ENCODE measurements at places on chromosomes 11 and 22. TPM values are rescaled to one million over a fixed set of nuclear protein-coding genes. Genes with fewer than 3 reads are reported as not detected.

PRODH gene
- total RNA-seq: 8.6 TPM

TMEM132A gene
- total RNA-seq: 4.8 TPM

GGTLC3 gene
- not detected for total RNA-seq

KRTAP5-11 gene
- total RNA-seq: not detected

RFPL2 gene
- total RNA-seq: not detected

CHADL gene
- total RNA-seq: 20.6 TPM

PRG3 gene
- total RNA-seq: not detected

CYP2D6 gene
- total RNA-seq: 1.7 TPM

CDC45 gene
- total RNA-seq: 1.1 TPM

DNA sequence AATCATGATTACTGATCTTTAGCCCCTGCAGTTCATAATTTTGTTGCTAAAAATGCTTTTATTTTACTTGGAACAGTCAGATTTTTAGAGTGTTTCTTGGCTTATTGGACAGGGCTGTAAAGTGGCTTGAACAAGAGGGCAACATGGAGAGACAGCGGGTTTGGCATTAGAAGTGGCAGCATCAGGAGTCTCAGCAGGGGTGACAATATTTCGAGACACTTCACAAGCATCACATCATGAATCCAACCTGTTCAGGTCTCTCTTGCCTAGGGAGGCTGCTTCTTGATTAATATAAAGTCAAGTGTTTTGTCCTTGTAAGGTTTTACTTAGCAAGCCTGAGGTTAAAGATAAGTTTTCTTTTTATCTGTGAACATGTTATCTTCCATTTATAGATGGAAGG, 2249.5 kb downstream of the LRRC4C start:
- no peak for DNase-seq
- no peaks in the 10 kb centered on the region for H3K27me3 ChIP-seq
- no peaks in the 10 kb centered on the region for H3K4me1 ChIP-seq
- no peaks in the 10 kb centered on the region for H3K36me3 ChIP-seq
- no peak overlapping the region for H3K4me3 ChIP-seq

- H3K4me1 ChIP-seq: peaks cover 4% of the 10 kb centered on the region
- H3K27me3 ChIP-seq: no peaks in the 10 kb centered on the region
- no peak overlapping the region for H3K4me3 ChIP-seq
Observed at GRCh38 chr11:83014951-83015350, 56.7 kb downstream of the RAB30 start.

- H3K27me3 ChIP-seq: no peaks in the 10 kb centered on the region
- DNase-seq: no peak
- no peaks in the 10 kb centered on the region for H3K4me1 ChIP-seq
- no peaks in the 10 kb centered on the region for H3K36me3 ChIP-seq
Observed at GRCh38 chr11:106158406-106158805, 80.9 kb downstream of the AASDHPPT start.

DNA sequence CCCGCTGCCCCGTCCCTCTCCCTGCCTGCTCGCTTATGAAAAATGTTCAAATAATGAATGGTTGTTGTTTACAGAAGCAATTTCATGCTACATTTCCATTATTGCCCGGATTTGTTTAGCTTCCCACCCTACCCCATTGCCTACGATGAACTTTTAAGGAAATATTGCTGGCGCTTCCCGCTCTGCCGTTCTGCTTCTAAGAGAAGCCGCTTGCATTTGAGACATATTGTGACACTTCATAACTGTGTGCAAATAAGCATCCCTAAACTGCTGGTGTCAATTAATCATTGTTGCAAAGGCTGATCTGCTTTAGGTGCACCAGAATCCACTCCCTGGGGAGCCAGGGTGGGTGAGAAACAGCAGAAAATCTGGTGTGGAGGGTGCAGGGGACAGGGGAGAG, 52.3 kb upstream of the LMO1 start:
- no peaks in the 10 kb centered on the region for H3K27me3 ChIP-seq
- H3K36me3 ChIP-seq: no peaks in the 10 kb centered on the region
- H3K4me3 ChIP-seq: no peak overlapping the region
- DNase-seq: no peak

DNA sequence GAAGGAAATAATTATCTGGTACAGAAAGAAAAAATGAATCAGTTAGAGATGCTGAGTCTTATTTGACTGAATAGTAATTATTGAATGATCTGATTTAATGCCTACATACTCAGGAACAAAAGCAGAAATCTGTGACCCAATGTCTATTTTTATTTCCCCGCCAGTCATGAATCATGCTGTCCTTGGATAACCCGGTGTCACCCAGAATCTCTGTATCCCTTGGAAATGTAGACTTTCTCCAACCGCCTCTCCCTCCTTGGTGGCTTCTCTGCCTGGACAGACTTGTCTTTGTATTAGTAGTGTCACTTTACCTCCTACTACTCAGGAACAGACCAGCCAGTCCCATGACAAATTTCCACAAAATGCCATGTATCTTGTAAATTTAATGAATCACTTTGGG, 173.3 kb upstream of the PDGFD start:
- DNase-seq: no peak
- H3K27me3 ChIP-seq: no peaks in the 10 kb centered on the region
- H3K4me3 ChIP-seq: no peak overlapping the region
- no peak overlapping the region for H3K27ac ChIP-seq
- H3K4me1 ChIP-seq: no peaks in the 10 kb centered on the region
- no peaks in the 10 kb centered on the region for H3K36me3 ChIP-seq

GRCh38 chr11:35676611-35676965, 14.0 kb downstream of the TRIM44 start:
- no peaks in the 10 kb centered on the region for H3K36me3 ChIP-seq
- H3K4me1 ChIP-seq: peaks cover 18% of the 10 kb centered on the region
- H3K27ac ChIP-seq: peak overlapping the region; percentile 39
- H3K4me3 ChIP-seq: no peak overlapping the region
- no peak for DNase-seq
- no peaks in the 10 kb centered on the region for H3K27me3 ChIP-seq

DNA sequence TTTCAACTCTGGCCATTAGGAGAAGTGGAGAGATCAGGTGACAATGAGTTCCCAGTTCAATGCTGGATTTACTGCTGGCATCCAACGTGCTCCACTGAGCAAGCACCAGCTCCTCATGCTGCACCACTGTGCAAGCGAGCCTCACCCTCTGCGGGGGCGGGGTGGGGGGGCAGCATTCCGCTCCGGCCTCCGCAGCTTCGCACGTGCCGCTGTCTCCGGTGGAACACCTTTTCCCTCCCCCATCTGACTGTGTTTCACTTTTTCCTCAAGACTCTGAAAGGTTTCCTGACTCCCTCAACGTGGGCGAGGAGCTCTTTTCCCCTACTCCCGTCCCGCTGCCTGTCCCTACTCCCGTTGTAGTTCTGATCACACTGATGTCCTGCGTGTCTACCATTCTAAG, 835 bp upstream of the RHOD start:
- no peak overlapping the region for H3K4me3 ChIP-seq
- peaks cover 27% of the 10 kb centered on the region for H3K4me1 ChIP-seq
- H3K36me3 ChIP-seq: no peaks in the 10 kb centered on the region
- H3K27me3 ChIP-seq: no peaks in the 10 kb centered on the region
- H3K27ac ChIP-seq: peak overlapping the region; percentile 5
- DNase-seq: no peak

- H3K27me3 ChIP-seq: peaks cover 20% of the 10 kb centered on the region
- H3K4me3 ChIP-seq: no peak overlapping the region
Observed at GRCh38 chr22:35538801-35539321, 1.8 kb upstream of the RASD2 start.

All from transverse colon (tissue), 4 donors.